Hematopoietic multipotent progenitor cell treated with erythropoietin and hydrocortisone succinate and interleukin-3 and kit ligand, for 17 days (in vitro differentiated cells): ENCODE measurements at places on chromosomes 11 and 22.

GRCh38 chr11:70687716-70688115 is 289.4 kb downstream of the CTTN start:
- no peak for DNase-seq

DNA sequence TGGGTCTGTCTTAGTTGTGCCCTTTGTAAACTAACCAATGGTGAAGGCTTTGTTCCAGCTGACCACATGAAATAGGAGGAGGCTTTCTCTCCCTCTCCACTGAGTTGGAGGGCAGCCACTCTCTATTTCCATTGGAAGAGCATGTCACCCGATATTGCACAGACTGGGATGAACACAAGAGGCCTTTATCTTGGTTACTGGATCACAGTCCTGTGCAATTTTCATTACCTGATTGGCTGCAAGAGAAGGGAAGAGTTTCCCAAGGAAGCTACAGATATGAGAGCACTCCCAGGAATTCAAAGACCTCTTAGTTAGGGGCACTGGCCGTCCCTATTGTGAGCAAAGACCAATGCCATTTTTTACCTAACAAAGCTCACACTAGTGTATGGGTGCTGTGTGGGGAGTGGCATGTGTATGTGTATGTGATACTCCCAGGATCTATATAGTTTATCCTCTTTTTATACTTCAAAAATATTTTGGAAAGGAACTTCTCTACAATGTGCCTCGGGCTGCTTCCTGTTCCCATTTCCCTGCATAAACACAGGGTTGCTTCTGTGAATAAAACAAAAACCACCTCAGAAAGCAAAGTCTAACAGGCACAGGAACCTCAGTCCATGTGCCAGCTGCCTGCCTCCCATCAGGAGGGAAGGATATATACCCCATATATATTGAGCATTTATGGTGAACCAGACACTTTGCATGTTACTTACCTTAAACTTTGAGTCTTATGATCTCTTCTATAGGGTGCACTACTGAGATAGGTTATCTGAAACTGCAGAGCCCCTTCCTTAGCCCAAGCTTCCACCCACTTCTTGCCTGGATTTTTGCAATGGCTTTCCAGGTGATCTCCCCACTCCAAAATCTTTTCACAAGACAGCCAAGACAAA is 126.5 kb downstream of the RASSF10 start:
- DNase-seq = no peak

DNA sequence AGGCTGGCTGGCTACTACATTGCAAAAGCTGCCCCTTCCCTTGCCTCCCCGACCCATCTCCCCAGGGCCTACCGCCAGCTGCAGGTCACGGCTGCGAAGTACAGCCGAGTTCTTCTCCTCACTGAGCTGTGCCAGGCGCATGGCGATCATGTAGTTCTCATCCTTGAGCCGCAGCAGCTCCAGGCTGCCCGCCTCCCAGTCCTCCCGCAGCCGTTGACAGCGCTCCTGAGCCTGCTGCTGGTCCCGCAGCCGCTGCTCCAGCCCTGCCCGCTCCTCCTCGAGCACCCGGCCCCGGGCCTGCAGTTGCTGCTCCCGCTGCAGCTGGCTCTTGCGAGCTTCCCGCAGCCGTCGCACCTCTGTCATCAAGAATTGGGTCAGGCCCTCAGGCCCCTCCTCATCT is 3.3 kb downstream of the CARD10 start:
- no peak for DNase-seq

DNA sequence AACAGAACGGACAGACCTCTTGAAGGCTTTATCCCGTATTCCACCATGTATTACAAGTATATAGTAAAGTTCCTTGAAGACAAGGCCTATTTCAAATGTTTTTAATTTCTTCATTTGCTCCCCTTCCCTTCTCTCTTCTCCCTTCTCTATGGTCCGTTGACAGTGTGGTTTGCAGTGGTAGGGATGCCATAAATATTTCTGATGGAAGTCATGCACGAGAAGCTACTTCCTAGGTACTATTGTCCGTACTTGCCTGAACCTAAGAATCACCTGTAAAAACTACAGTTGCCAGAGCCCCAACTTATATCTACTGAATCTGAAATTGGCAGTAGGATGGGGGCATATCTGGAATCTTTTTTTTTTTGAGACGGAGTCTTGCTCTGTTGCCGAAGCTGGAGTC is 2.8 kb downstream of the PISD start:
- no peak for DNase-seq

- no peak for DNase-seq
These were observed 30.4 kb downstream of the DSCAML1 start for GRCh38 chr11:117766576-117766975.

DNA sequence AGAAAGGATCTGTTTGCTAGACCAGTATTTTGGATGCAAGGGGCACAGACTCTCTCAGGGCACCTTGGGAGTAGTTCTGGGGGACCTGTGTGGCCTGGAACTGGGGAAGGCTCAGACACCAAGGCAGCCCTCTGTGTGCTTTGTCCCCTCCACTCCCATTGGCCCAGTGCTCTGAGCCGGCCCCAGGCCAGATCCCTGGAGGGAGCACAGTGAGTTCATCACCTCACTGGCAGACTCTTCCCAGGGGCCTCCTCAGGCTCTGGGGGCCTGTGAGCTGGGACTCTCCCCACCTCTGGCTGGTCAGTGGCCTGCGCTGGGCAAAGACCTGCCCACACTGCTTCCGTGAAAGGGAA is 51.7 kb downstream of the CHRDL2 start:
- DNase-seq = no peak

- no peak for DNase-seq
These were observed 42.1 kb upstream of the KLHL35 start for GRCh38 chr11:75474878-75475766.

DNA sequence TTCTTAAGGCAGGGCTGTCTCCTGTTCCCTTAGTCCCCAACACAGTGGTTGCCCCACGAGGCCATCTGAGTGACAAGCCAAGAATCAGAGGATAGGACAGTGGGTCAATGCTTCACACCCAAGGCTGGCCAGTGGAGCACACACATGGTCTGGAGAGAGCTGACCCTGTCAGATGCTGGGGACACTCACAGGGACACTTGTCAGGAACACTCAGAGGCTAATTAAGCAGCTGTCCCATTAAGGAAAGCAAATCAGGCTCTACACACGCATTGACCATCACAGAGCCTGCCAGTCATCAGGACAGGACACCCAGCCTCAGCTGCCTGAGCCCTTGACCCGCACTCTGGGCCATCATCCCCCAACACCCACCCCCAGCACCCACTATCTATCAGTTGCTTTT is 18.2 kb downstream of the GDPD5 start:
- peak; percentile 32 for DNase-seq

DNA sequence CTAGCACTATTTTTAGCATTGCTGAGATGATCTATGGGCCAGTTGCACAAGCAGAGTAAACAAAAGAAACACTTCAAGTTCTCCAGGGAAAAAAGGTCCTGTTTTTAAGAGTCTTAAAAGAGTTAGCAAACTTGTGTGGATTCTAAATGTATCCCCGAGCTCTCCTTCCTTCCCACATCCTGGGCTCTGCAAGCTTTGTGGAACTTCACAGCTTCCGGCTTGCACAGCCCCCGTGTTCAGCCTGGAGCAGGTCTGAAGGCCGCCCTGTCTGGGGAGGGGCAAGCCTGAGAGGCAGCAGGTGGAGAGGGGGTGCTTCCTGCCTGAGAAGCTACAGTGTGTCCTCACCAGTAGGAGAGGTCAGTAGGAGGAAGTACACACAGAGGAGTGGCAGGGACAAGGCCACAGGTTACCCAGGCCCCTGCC is 35.1 kb upstream of the SUSD2 start:
- no peak for DNase-seq

DNA sequence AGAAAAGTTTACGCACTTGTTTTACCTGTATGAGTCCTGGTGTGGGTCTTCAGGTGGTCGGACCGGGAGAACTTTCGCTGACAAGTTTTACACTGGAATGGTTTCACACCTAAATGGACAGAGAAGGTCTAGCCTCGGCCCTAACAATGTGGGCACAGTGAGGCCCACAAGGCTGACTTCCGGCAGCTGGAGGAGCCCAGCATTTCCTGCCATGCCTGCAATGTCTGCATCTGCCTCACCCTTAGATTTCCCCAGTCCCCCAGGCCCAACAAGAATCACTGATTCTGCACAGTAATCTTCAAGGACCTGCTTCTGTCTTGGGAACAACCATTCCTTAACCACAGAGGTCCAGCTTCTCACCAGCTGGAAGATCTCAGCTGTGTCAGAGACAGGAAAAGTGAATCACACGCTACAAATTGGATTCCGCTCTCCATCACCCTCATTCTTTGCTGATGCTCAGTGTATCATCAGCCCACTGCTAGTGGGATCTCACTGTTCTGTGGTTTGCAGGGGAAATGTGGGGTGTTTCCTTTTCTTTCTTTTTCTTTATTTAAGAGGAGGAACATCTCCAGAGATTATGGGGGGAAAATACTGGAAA is 43.3 kb downstream of the WT1 start:
- no peak for DNase-seq

GRCh38 chr11:93652161-93652597 is 9.3 kb upstream of the CEP295 start:
- peak; percentile 47 for DNase-seq

GRCh38 chr11:120132645-120133185 is 5.2 kb downstream of the TRIM29 start:
- DNase-seq = no peak

DNA sequence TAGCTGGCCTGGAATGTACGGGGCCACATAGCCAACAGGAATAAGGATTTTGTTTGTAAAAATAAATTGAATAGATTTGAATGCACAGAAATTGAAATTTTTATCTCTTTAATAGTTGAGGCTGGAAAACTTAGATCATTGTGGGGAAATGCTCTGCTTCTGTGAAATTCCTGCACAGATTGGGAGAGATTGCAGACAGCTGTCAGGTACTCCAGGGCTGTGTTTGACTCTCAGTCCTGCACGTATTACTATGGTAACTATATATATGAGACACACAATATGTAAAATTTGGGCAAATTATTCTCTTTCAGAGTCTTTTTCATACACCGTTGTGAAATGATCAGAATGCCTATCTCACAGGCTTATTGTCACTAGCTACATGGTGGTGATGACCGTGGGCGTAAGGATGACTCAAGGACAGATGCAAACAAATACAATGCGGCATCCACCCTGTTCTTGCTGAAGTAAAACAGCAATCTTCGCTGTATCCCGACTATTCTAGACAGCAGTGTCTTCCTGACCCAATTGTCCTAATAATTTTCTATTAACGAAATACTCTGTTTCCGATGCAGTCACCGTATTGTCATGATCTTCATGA is 79.4 kb downstream of the ZC3H12C start:
- no peak for DNase-seq

DNA sequence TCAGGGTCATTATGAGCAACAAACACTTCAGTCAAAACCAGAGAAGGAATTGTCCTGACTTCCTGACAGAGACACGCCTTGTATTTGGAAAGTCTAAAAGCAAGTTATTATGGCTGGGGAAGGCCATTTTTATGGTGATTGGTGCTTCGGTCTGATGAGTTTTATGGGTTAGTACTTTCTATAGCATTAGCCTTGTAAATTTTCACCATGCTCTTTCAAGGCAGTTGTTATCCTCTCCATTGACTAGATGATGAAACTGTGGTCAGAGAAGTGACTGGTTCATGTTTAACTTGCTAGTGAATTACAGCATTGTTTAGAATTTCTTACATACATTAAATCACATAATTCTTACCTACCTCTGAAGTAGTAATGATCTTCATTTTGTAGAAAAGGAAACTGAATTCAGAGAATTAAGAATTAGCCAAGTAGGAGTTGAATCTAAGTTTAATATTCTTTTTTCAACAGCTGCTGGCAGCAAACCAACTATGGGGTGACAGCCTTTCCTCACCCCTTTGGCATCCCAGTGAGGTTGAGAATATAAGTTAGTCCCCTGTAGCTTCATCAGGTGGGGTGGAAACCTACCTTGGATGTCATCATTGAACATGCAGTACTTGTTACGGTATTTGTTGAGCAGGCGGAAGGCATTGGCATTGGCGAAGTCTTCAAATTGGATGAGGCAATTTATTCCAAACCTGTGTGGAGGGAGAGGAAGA is 90.0 kb downstream of the CCDC81 start:
- no peak for DNase-seq

DNA sequence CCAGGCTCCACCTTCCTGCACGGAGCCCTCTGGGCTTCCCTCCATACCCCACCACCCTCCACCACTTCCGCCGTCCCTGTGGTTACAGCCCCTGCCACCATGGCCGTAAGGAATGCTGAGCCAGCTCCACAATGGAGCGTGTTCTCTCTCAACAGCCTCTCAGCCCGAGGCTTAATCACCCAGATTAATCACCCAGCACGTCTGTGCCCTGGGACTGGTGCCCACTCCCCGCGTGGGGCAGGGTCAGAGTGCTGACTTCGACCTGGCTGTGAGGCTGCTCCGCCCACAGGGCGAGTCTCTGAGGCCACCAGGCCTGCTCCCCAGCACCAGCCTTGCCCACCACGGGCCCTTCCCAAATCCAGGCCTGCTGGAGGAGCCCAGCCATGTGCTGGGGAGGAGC is 4.0 kb upstream of the TH start:
- DNase-seq = no peak

DNA sequence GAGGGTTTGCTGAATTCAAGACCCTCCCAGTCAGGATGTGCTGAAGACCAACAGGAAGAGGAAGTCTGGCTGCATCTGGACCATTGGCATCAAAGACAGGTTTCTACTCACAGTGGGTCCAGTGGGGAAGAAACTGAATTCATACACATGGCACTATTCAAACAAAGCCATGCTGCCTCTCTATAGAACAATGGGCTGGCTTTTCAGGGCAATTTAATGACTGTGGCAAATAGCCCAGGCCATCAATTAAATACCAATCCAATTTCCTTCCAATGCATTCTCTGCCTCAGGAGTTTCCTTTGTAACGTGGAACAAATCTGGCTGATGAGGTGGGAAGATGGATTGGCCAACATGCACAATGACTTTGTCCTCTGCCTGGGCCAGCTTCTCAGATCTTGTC is 98.6 kb downstream of the SEZ6L start:
- no peak for DNase-seq

GRCh38 chr11:95690100-95690499 is 99.5 kb downstream of the FAM76B start:
- DNase-seq = no peak

DNA sequence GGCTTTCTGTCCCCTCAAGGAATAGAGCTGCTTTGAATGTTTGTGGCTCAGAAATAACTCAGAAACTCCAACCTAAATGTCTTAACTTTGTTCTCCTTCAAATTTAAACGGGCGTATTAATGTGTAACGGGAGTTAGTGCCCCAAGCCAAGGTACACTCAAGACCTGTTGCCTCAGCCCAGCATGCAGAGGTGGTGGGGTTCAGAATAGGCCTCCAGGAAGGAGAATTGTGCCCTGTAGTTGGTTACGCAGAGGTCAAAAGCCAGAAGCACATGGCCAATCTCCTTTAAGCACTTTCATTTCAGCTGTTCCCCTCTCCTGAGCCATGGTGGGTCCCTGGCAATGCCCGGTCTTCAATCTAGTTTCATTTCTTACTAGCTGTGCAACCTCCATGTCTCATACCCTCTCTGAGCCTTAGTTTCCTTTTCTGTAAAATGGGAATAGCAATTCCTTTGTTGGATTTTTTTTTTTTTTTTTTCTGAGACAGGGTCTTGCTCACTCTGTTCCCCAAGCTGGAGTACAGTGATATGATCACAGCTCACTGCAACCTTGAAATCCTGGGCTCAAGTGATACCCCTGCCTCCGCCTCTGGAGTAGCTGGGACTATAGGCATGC is 4.2 kb downstream of the HMOX1 start:
- DNase-seq = no peak

GRCh38 chr11:110094298-110095285 is 1.4 kb downstream of the ZC3H12C start:
- no peak for DNase-seq
